ENCODE measurements at places on chromosomes 3 and 15.

GRCh38 chr3:18732474-18732873, 307.3 kb upstream of the SATB1 start:
- no peak for DNase-seq

- no peak for DNase-seq
Measured at GRCh38 chr3:31696009-31696297, 163.2 kb downstream of the STT3B start.

GRCh38 chr15:96360581-96361308, 30.2 kb downstream of the NR2F2 start:
- no peak for DNase-seq

DNA sequence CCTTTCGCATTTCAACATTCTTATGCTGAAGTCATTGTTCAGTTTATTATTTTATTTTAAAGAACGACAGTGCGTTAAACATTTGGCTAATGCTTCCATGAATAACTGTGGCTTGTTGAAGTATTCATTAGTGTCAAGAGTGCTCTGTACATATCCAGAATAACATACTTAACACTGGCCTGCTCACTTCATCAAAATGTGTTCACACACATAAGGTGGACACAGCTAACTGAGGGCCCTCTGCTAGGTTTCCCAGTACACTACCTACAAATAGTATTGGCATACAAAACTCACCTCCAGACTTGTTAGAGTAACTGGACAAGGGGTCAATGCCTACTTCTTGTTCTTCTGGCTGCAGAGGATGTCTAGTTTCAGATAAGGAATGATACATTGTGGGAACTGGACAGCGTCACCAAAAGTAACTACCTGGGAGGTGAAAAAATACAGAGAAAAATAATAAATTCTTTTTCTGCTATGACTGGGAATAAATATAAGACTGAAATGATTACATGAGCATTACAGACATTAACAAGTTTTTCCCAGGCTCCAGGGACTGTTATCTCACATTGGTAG, 234.2 kb downstream of the TBC1D5 start:
- no peak for DNase-seq

DNA sequence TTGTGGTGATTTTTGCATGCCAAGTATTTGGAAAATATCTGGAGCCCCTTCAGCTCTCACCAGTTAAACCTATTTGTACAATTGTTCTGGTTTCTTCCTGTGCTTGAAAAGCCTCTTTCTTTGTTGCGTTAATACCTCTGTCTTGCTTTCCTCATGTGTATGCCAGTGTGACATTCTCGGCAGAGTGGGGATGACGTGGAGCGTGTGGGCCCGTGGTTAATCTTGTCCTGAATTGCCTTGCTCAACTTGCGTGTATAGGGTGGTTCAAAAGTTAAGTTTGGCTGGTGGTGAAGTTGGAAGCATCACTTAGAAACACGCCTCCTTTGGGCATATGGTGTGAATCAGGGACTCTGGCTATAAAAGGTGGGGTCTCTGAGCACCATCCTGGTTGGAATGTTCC, 67.1 kb downstream of the IGF1R start:
- no peak for DNase-seq

- no peak for DNase-seq
Measured at GRCh38 chr3:8369638-8370037, 132.0 kb upstream of the LMCD1 start.

GRCh38 chr3:55452886-55453285, 34.2 kb downstream of the WNT5A start:
- no peak for DNase-seq

GRCh38 chr15:67305506-67305905, 50.9 kb downstream of the IQCH start:
- DNase-seq, result no peak

DNA sequence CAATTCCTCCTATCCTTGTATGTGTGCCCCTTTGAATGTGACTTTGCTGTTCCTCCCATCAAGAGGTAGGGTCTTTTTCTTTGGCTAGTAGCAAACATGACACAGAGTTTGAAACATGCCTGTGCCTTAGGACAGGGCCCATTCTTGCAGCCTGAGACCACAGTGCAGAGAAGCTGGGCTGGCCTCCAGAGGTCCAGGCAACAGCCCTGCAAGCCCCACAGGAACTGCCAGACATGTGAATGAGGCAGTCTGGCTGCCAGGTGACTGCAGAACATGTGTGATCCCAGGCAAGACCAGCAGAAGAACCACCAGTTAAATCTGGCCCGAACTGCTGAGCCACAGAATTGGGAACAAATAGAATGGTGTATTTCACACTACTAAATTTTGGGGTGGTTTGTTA, 1.2 kb upstream of the HGD start:
- DNase-seq, result no peak

DNA sequence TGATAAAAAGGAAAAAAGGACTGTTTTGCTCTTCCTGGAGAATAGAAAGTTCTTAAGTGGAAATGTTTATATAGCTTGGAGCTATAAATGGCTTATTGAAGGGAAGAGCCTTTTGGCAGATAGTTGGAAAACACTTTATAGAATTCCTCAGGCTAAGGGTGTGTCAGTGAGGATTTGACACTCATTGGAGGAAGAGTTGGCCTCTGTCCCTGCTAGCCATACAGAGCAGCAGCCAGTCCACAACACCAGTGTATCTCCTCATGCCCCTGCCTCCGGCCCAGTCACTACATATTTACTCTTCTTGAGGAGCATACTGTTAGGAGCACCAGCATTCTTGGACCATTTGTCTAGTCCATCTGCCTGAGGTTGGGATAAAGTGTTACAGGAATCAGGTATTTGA, 36.2 kb downstream of the KLHL18 start:
- DNase-seq, result no peak

DNA sequence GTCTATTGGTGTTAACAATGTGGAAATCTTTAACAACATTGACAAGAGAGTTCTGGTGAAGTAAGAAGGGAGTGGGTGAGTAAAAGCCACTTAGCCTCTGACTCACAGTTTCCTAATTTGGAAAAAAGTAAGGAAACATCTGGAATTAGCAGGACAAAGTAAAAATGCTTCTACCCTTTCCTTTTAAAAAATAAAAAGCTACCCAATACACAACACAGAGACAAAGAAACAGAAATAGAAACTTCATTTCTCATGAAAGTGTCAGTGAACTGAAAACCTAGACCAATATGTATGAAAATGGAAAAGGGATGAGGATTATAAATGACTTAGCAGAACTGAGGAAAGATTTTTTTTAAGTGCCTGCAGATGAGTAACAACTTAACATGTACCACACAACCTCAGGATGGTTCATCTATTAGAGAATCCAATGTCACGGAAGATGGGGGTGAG, 65.4 kb downstream of the SSR3 start:
- no peak for DNase-seq

GRCh38 chr15:69647142-69647513, 194.5 kb downstream of the RPLP1 start:
- no peak for DNase-seq

DNA sequence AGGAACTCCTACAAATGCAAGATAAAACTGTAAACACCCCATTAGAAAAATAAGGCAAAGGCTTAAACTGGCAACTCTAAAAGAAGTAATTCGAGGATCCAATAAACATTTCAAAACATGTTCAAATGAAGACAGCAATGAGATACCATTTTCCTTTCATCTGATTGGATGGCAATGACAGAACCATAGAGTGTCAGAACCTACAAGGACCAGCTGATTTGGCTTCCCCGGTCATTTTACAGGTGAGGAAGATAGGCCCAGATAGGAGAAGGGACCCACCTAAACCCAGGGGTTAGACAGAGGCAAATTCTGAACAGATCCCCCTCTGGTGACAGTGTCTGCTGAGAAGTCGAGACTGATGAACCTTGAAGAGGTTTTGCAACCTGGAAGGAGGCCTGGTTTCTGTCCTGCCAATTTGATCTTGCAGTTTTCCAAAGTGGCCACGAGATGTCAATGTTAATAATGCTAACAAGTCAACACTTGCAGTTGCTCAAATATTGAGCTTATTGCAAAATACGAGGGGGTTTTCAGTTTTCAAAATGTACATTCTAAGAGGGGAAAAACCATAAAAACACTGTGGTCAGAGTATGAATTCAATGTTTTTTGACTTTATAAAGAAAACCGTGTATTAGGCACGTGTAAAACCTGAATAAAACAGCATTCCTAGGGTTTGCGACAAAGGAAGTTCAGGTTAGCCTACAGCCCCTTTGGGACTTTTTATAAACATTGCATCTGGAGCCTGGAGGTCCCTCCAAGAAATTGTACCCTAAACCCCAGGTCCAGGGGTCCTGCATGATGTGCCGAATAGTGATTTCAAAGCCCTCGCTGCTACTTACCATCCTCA, 21.5 kb downstream of the CFAP161 start:
- no peak for DNase-seq

DNA sequence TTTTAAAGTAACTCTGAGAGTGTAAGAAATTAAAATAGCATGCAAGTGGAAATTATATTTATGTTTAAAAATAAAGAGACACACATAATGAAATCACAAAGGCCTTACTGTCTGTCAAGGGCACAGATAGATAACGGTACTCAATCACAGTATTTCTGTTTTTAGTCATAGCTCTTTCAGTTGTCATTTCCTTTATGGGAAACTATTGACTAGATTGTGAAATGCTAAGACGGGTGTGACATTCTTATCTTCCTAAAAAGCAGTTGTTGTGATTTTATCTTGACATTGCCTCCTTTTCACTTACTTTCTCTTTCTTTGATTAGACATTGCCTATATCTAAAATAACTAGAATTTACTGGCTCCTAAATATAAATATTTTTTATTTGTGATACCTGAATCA, 100.1 kb upstream of the PLSCR5 start:
- no peak for DNase-seq

- DNase-seq, result no peak
Measured at GRCh38 chr3:2927259-2927658, 182.9 kb downstream of the IL5RA start.

DNA sequence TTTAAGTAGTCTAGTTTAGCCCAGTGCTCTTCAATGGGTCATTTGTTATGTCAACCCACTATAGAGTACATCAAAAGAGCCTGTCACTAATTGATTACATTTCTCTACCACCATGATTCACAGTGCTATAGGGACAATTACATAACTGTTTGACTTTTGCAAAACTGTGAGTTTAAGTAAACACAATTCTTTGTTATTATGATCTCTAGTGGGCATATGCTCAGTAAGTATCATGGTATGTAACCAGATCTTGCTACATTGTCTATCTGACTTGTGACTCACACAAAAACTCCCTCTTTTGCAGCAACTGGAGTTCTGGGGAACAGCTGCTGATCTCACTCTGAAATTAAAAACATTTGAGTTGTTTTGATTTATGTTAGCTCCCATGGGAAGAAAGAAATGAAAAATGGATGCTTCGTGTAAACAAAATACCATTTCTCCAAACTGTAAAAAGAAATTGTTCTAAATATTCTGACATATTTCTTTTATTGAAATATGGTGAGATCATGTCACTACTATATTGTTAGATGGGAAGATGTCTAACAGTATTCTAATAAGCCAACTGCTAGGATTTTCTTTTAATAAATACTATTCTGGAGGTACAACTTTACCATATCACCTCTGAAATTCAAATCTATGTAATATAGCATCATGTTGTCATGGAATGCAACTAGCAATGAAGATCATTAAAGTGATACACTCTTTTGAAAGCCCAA, 470.4 kb downstream of the ROBO1 start:
- DNase-seq, result no peak

DNA sequence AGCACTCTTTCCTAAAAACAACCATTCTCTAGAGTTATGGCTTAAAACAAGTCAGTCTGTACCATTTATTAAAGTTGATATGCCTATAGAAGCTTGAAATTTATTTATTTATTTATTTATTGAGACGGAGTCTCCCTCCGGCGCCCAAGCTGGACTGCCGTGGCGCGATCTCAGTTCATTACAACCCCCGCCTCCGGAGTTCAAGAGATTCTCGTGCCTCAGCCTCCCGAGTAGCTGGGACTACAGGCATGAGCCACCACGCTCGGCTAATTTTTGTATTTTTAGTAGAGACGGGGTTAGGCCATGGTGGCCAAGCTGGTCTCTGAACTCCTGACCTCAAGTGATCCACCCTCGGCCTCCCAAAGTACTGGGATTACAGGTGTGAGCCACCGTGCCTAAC, 1.5 kb upstream of the TTC14 start:
- no peak for DNase-seq

DNA sequence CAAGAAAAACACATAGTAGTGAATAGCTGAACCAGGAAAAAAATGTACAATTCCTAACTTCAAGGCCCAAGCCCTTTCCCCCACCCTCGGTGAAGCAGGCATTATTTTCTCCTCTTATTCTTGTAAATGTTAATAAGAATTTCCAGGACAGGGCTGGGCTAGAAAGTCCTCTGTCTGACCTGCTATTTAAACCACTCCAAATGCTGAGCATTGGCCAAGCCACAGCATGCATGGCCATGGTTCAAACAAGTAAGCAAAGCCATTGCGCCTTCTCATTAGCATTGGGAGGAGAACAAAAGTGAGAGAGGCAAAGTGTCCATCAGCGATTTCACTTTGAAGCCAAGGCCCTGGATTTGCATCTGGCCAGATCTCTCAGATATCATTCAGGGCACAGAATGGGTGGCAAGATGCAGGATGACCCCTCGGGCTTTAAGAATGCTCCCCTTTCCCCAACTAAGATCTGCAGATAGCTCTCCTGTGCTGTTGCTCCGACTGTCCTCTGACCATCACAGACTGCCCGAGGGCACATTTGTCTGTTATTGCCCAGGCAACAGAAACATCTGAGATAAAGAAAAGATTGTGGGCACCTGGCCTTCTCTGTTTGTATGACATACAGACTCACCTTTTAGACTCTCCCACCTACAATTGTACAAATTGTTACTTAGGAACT, 46.3 kb downstream of the CEMIP start:
- no peak for DNase-seq

DNA sequence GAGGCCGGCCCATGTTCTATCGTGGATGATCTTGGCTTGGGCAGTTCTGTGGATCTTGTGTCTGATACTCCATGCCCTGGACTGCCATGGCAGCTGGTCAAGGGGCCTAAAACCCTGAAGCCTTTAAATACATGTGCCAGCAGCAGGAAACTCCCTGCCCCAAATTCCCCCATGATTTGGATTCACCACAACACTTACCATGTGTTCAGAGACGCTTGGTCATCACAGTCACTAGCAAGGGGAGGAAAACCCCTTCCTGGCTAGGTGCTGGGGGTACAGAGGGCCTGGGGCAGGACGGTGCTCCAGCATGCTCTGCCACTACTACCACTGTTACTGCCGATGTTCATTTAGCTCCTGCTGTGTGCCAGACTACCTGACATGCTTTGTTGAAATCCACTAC, 94.4 kb downstream of the DNAJB8 start:
- DNase-seq, result no peak

- DNase-seq, result no peak
Measured at GRCh38 chr3:117837391-117837790, 1127.8 kb downstream of the TUSC7 start.

Data from stimulated activated CD4-positive, alpha-beta T cell treated with anti-CD3 and anti-CD28 coated beads, Interleukin-4, amount 100 ng/mL, for 1 hour (primary cell).